NCI-H82 (cell line): ENCODE measurements at places on chromosomes 6 and 20.

GRCh38 chr20:9204979-9205378 is 136.1 kb downstream of the PLCB4 start:
- no peak for DNase-seq

- no peak for DNase-seq
These were observed 107.7 kb downstream of the HFE start for GRCh38 chr6:26194816-26195375.

DNA sequence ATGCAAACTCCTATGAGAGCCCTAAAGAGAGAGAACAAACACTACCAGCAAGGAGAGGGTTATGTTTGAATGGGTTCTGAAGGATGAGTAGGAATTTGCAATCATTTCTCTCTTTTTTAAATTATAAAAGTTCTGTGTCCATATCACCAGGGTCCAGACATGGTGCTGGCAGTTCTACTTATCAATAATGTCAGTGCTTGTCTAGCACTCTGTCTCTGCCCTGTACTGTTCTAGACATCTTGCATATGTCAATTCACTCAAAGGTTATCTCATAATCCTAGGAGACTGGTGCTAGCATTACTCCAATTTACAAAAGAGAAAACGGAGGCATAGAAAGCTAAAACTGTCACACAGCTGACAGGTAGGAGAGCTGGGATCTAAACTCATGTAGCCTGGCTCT is 101.3 kb downstream of the VEGFA start:
- DNase-seq, result no peak

GRCh38 chr20:58523072-58523970 is 8.1 kb upstream of the APCDD1L start:
- DNase-seq, result peak; percentile 96

GRCh38 chr6:156741287-156742073 is 35.7 kb upstream of the ARID1B start:
- no peak for DNase-seq

DNA sequence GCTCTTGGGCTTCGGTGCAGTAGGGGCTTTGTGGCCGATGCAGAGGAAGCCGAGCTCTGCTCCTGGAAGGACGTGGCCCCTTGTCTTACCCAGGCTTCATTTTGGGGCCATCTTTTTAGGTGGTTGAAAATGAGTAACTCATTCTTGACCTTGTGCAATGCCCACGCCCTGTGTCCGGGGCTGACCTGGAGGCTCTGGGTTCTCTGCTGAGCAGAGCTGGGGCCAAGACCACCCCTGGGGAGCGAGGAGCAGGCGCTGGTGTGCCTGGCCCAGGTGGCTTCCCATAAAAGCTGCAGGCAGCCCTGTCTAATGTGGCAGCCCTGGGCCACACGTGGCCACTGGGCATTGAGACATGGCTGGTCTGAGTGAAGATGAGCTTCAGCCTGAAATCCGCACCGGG is 25.7 kb downstream of the NTSR1 start:
- no peak for DNase-seq

- no peak for DNase-seq
These were observed 297.0 kb downstream of the ZNF217 start for GRCh38 chr20:53296451-53297153.

DNA sequence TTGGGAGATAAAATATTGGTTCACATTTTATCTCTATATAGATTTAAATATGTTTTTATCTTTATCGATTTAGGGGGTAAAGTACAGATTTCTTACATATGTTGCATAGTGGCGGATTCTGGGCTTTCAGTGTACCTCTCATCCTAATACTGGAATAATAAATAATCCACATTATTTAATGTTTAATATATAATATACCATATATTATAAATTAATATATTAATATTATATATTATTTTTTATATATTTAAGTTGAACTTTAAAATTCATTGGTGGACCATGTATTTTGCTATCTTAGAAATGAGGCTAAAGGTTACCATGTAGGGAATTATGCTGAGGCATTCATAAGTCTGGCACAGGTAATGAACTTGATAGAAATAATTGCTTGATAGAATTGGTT is 89.6 kb upstream of the POPDC3 start:
- DNase-seq, result no peak

DNA sequence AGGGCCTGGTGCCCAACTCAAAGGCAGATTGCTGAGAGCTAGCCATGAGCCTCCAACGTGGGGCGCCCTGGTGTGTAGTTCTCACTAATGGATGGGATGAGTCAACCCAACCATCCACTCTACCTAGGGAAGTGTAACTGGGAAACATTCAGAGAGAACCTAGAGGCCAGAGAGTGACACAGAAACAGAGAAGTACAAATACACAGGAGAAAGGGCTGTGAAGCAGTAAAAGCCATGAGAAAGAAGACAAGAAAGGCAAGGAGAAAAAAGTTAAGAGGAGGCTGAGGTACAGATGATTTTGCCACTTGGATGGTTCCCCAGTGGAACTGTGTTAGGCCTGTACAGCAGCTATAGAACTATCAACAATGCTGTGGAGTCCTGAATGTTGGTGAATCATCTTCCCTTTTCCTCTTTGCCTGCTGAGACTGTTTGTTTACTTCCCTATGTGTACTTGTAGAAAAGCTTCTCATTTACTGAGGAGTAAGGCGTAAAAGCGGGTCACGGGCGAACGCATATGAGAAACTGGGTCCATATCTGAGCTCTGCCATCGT is 39.0 kb downstream of the MAN1A1 start:
- no peak for DNase-seq

- DNase-seq, result no peak
These were observed 59.8 kb downstream of the IRF4 start for GRCh38 chr6:451336-451735.

GRCh38 chr6:13559251-13559650 is 15.2 kb upstream of the SIRT5 start:
- DNase-seq, result no peak

DNA sequence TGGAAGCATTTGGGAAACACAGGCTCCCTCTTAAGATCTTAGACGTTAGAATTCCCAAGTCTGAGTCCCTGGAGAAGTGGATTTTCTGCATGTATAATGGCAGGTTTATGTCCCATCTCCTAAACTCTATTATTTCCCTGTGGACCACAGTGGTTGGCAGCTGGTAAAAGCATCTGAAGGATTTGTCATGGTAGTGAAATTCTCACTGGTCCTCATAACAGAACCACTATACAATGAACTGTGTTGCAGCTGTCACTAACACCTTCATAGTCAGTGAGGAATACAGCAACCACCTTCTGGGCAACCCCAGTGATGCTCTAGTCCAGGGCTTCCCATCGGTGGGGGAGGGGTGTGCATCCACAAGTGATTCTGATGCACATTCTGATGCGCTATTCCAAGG is 396.9 kb downstream of the ZFAND3 start:
- DNase-seq, result no peak

- DNase-seq, result no peak
These were observed 94.4 kb upstream of the PRDM1 start for GRCh38 chr6:105991561-105992314.

DNA sequence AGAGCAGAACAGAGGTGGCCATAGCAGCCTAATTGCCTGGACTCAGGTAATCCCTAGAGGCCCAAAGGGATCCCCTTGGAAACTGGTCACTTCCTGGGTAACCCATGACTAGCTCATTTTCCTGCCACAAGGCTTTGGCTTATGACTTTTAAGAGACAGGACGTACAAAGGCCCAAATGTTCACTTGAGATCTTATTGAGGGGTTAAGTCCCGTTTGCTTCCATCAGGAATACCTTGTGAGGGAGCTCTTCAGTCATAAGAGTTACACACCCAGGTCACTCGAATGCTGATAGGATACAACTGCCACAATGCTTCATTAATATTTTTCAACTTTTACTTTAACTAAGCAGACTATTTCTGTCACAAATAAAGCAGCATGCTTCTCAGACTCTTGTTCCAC is 51.7 kb downstream of the TMEM170B start:
- no peak for DNase-seq

GRCh38 chr6:35719404-35719829 is 17.4 kb upstream of the ARMC12 start:
- DNase-seq, result no peak

GRCh38 chr6:141764388-141764787 is 368.3 kb upstream of the GJE1 start:
- DNase-seq, result no peak

- no peak for DNase-seq
These were observed 6.7 kb downstream of the GPR31 start for GRCh38 chr6:167150941-167151549.

- DNase-seq, result peak; percentile 26
These were observed 95.6 kb upstream of the SLC35B3 start for GRCh38 chr6:8530785-8531435.

DNA sequence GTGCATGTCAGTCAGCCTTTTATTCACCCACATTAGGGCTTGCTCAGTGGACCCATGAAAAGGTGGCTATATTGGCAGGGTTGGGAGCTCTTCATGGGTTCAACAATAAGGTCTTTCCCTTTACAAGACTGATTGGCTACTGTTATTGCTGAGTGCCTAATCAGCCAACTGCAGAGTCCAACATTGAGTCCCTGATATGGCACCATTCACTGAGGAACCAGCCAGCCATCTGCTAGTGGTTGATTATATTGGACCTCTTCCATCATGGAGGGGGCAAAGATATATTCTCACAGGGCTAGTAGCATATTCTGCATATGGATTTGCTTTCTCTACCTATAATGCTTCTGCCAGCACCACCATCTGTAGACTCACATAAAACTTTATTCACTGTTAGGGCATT is 69.9 kb downstream of the CDKAL1 start:
- DNase-seq, result no peak

- DNase-seq, result no peak
These were observed 106.3 kb upstream of the LY86 start for GRCh38 chr6:6482256-6482655.

GRCh38 chr20:25227317-25227831 is 20.5 kb upstream of the PYGB start:
- DNase-seq, result no peak

GRCh38 chr6:6466967-6467761 is 121.4 kb upstream of the LY86 start:
- no peak for DNase-seq

GRCh38 chr6:141541581-141542324 is 591.0 kb upstream of the GJE1 start:
- no peak for DNase-seq

GRCh38 chr6:140956571-140957369 is 1176.0 kb upstream of the GJE1 start:
- DNase-seq, result peak; percentile 69

GRCh38 chr6:13511913-13512717 is 24.7 kb upstream of the GFOD1 start:
- no peak for DNase-seq

DNA sequence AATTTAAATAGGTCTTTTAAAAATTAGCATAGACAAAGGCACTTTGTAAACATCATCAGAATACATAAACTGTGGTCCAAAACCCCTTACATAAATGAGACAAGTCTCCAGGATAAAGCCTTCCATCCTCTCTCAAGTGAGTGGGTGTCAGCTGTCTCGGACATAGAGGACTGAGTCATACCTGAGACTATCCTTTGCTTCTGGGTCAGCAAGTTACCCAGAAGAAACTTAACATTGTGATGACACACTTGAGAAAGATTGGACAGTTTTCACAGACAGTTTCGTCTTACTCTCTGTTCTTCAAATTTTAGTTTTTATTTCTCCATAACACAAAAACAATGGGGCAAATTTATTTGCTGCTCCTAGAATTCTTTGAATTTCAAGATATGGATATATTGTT is 838.0 kb downstream of the DHX35 start:
- no peak for DNase-seq

- DNase-seq, result no peak
These were observed 261.5 kb downstream of the KIF16B start for GRCh38 chr20:16311756-16312155.

DNA sequence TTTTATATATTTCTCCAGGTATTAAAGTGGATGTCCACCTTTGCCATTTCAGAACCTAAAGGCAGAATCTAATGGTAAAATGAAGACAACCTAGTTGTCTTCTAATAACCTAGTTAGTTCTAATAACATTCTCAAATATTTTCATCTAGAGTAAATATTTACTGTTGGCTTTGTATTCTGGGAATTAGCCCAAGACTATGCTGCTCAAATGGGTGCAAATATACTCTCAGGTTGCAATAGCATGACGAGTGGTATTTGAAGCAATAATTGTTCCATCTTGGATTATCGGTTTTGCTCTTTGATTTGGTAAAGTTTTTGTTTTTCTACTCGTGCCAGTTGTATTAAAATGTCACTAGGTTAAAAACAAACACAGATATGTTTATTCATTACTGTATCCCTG is 21.0 kb upstream of the RSPH4A start:
- no peak for DNase-seq

DNA sequence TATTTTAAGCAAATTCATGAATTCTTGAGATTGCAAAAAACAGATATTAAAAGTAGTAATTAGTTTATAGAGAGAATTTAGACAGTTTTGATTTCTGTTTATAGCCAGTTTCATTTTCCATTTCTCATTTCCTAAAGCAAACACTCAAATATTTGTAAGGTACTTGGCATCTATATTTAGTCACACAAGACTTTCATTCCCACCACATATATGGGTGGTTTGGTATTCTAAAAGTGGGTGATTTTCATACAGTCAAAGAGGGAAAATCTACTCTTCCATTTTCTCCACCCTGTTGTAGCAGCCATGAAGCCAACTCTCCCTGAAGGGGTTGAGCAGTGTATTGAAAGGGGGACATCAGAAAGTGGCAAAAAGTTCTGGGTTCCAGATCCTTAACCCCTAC is 181.1 kb upstream of the SUPT3H start:
- DNase-seq, result no peak

DNA sequence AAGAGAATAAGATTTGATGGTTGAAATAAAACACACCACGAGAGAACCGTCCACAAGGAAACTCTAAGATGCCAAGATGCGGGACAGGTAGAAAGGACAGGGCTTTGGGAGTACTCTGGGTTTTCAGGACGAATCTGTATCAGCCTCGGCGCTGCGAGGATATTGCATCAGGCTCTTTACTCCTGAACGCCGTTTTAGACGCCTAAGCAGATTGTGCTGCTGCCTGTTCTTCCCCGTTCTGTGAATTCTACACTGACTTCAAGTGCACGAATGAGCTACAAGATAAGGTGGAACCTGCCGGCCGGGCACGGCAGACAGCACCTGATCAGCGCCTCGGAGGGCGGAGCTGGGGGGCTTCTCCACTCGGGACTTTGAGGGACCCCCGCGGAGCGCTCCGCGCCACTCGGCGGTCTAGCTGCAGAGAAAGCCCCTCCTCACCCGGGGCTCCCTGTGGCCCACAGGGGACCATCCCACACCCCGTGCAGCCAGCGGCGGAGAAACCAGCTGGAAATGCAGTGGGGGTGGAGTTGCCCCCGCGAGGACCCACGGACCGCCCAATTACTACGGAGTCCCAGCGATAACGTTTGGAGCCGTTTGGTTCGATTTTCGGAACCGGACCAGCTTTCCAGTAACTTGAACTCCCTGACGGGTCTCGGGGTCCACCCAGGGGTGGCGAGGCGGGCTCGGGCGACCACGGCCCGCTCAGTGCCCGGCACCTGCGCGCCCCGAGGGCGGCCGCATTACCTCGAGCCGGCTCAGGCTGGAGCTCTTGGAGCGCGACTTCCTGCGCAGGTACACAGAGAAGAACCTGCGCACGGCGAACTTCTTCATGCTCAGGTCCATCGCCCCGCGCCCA is 646 bp downstream of the RPS6KA2 start:
- peak; percentile 27 for DNase-seq

GRCh38 chr6:3895312-3895653 is 46.1 kb downstream of the FAM50B start:
- DNase-seq, result no peak
